ENCODE measurements at places on chromosomes 16 and 17.
A peak's percentile ranks its signal among the peaks of the same experiment; 100 is the strongest.

DNA sequence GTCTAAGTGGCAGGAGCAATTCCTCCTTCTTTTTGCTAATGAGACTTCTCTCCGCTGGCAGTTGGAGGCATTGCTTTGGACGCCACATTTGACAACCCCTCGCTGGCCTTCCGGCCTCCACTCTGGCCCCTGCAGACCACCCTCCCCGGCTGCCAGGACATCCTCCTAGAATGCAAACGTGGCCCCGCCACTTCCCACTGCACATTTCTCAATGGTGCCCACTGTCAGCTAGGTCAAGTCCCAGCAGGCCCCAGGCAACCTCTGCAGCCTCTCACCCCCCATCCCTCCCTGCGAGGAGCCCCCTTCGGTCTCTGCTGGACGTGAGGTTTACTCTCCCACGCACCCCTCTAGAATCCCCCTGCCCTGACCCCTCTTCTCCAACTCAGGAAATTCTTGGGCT is 250.3 kb downstream of the FOXL1 start:
- no peak for DNase-seq

GRCh38 chr17:39062846-39063680 is 88.4 kb downstream of the PLXDC1 start:
- DNase-seq = no peak

- DNase-seq = no peak
Measured at GRCh38 chr16:78524066-78524595, 424.7 kb downstream of the WWOX start.

DNA sequence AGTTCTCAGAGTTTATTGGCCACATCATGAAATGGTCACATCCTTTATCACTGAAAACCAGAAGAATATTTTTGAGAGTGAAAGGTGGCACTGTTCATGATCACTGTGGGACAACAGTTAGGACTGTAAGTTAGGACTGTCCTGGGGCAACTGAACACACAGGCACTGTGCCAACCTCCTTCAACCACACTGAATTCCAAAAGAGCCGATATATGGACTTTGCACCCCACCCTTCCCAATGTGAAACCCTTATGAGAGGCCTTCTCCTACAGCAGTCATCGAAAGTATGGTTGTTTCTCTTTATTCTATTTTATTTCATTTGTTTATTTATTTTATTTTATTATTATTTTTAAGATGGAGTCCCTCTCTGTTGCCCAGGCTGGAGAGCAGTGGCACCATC is 353.5 kb downstream of the TOX3 start:
- no peak for DNase-seq

- DNase-seq = no peak
Measured at GRCh38 chr17:72222661-72223380, 102.0 kb downstream of the SOX9 start.

DNA sequence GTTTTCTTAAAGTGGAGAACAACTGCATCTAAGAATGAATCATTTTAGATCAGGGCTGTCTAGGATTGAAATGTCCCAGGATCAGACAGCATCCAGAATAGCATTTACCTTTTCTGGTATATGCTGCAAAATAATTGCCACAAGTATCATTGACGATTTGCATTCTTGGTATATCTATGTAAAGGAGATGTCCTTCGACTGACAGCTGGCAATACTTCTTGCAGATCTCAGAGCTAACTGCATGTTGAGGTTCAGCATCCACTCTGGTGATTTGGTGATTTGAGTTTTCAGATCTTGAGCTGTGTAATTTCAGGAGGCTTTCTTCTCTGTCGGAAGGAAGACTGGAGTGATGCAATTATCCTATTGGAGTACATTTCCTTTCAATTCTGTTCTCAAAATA is 78.1 kb upstream of the CPHXL start:
- no peak for DNase-seq

DNA sequence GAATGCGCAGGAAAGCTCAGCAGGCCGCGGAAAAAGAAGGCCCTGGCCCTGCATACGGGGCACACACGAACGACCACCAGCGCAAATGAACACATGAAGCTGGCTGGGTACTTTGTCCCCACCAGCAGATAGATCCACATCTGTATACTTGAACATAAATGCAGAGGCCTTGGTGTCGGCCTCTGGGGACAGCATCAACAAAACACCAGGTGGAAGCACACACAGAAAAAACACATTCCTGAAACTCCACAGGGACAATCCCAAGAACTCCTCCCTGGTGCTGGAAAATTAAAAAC is 606 bp upstream of the ZBTB4 start:
- DNase-seq = no peak

GRCh38 chr16:81696961-81697615 is 82.0 kb upstream of the PLCG2 start:
- peak; percentile 8 for DNase-seq

- DNase-seq = no peak
Measured at GRCh38 chr17:65228734-65229620, 91.8 kb downstream of the RGS9 start.
